ENCODE measurements at places on chromosomes 6 and 20.

DNA sequence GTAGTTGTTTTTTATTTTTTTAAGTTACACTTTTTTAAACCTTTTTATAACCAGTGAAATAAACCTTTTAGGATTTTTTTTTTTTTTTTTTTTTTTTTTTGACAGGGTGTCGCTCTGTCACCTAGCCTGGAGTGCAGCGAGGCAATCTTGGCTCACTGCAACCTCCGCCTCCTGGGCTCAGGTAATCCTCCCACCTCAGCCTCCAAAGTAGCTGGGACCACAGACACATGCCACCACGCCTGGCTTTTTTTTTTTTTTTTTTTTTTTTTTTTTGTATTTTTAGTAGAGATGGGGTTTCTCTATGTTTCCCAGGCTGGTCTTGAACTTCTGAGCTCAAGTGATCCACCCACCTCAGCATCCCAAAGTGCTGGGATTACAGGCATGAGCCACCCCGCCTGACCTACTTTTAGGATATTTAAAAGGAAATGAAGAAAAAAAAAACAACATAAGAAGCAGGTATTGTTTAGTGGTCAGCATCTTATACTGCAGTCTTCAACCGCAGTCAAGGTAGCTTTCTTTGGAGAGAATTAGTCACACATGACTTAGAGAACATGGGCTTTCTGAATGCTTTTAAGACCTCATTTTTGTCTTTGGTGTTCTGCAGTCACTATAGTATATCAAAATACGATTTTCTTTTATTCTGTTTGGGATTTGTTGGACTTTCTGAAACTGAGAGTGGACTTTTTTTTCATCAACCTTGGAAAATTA, 1.6 kb downstream of the POLR1H start:
- DNase-seq: no peak

DNA sequence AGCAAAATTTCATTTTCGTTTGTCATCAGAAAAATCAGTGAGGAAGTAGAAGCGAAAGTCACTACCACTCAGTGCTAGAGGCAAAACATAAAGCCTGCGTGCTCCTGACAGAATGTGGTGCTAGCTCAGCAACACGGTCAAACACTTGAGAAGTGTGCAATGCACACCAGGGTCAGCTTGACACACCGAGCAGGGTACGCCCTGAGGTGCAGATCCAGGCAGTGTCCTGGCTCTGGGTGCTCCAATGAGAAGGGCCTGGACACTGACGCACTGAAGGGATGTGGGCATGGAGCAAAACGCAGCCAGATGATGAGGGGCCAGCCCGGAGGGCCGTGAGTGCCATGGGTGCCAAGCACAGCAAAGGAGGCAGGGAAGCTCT, 5.9 kb downstream of the RNASET2 start:
- DNase-seq: no peak

GRCh38 chr6:36698871-36699271, 1.2 kb downstream of the RAB44 start:
- DNase-seq: no peak

DNA sequence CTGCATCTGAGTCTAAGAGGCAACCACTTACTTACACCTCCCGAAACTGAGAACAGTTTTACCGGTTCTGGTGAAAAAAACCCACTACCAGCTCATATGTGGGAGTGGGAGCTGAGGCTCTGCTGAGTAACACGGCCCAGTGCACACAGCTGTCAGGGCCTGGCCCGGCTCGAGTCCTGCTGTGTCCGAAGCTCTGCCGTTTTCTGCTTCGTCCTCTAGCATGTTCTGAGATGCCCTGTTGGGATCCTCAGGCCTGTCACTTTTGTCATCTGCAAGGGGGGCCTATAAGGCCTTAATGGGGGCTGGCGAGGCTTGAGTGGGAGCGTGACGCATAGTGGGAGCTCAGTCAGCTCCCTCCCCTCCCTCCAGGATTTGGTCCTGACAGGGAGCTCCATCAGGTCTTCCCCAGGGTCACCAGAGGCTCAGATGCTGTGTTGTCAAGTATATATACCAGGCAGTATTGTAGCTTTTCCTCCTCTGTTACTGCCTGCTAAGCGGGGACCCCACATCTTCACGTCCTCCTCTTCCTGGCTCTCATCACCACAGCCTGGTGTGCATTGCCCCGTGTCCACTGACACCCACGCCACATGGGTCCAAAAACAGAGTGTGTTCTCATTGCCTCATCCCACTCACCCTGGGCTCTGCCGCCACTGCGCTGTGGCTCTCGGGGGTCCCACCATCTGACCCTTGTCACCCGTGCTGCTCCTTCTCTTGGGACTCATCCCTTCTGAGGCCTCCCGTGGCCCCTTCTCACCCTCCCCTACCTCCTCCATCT, 45.2 kb upstream of the FANCE start:
- no peak for DNase-seq

GRCh38 chr6:47264775-47265184, 44.9 kb downstream of the TNFRSF21 start:
- DNase-seq: no peak

DNA sequence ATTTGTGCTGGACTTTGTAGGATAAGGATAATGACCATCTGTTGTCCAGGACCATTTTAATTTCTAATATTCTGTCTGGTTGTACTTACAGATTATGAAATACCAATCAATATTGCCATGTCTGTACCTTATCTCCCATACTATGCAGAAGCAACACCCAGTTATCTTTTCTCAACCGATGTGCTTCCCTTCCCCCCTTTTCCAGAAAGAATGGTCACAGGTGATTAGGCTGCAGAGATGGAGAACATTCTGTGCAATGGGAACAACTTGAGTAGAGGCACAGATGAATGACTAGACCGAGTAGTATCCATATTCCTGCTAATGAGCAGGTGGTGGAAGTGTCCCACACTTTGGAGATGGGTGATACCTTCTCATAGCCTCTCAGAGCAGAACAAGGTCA, 10.5 kb downstream of the RALY start:
- no peak for DNase-seq

GRCh38 chr6:157841211-157841840, 18.3 kb downstream of the SNX9 start:
- no peak for DNase-seq

DNA sequence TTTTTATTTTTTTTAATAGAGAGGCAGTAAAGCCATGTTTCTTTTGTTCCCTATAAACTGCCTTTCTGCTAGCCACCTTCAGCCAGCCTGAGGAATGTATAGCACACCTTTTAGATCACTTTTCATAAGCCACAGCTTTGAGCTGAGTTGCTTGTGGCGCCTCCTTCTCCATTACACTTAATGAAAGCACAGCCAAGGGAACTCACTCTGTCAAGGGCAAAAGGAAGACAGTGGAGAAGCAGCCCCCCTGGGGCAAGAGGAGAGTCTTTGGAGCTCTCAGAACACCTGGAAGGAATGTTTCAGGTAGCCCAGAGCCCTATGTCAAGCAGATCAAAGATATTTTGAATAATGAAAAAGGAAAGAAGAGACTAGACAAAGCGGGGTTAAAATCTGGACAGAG, 235.1 kb downstream of the CLIC5 start:
- no peak for DNase-seq

DNA sequence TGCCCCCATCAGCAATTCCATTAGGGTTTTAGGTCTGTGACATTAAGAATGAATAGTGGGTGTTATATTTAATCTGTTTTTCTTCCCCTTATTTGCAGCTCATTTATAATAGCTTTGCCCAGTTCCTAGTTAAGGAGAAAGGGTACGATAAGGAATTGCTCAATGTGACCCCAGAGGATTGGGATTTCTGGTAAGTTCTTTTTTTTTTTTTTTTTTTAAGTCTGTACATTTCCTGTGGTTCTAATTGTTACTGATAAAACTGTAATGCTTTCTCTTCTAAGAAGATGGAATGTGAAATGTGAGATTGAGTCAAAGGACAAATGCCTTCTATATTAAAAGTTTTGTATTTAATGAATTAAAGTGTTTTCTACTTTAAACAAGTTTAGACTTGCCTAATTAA, 5.5 kb downstream of the NT5DC1 start:
- no peak for DNase-seq

- peak; percentile 84 for DNase-seq
Measured at GRCh38 chr6:151240036-151240685, 394 bp downstream of the AKAP12 start.

- DNase-seq: no peak
Measured at GRCh38 chr6:81906709-81907204, 154.3 kb upstream of the TENT5A start.

DNA sequence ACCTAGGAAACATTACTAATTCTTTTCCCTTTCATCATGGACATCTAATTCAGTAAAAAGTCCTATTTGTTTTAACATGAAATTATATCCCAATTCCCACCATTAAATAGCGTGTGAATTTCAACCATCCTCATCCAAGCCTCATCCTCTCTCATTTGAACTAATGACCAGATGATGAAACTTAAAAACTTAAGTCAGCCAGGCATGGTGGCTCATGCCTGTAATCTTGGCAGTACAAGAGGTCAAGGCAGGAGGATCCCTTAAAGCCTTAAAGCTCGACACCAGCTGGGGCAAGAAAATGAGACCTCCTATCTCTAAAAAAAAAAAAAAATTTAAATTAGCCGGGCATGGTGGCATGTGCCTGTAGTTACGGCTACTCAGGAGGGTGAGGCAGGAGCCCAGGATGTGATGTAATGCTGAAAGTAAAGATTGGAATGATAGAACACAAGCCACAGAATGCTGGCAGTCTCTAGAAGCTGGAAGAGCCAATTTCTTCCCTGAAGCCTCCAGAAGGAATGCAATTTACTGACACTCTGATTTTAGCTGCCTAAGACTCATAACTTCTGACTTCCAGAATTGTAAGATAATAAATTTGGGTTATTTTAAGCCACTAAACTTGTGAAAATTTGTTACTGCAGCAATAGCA, 27.1 kb upstream of the HAO1 start:
- no peak for DNase-seq

- DNase-seq: no peak
Measured at GRCh38 chr6:52304983-52305390, 20.4 kb upstream of the MCM3 start.

GRCh38 chr20:59708326-59708725, 104.0 kb downstream of the PHACTR3 start:
- DNase-seq: no peak

DNA sequence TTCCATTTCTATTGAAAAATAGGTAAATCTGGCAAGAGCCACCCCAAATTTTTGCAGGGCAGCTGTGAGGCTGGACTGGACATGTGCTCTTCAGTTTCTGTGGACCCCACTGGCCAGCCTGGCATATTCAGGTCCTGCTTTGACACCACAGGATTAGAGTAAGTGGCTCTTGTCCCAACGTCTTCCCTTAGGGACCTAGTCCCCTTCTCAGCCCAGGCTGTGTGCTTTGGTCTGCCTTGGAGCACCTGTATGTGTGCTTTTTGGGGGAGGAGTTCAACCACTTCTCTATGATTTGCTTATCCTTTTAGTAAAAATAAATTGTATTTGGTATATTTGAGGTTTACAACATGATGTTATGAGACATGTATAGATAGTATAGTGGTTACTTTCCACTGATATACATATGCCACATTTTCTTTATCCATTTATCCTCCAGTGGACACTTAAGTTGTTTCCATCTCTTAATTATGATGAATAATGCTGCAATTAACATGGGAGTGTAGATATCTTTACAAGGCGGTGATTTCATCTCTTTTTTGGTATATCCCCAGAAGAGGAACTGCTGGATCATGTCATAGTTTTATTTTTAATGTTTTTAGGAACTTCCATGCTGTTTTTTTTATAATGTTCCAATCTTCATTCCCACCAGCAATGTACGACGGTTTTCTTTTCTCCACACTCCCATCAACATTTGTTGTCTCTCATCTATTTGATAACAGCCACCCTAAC, 167.8 kb upstream of the UST start:
- no peak for DNase-seq

DNA sequence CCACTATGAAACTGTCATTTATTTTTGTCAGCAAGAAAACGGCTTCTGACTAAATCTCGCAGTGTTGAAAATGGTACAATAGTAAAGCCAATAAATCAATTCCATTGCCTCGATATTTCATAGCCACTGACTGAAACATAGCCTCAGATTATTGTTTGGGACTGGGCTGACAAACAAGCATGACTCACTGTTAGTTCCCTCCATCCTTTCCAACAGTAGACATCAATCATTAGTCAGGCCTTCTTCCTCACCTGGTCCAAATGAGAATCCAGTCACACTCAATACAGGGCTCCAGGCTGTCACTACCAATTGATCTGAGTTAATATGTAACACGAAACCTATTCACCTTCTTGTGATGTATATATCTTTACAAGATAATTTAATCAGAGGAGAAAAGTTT, 66.1 kb downstream of the ADGRB3 start:
- DNase-seq: no peak

DNA sequence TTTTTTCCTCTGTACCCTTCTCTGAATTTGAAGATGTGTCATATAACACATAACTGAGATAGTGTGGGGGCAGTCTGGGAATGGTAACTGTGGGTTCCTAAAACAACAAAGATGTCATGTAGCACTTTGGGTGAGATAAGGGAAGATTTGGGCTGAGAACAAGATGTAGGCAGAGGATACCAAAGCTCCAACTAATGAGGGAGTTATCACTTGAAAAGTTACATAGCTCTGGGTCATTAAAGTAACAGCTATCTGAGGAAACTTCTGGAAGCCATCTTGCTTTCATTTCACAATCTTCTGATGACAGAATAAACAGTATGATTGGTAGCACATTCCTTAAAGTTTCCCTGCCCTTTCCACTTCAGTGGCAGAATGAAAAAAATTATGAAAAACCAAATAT, 255.4 kb downstream of the TBX18 start:
- no peak for DNase-seq

- DNase-seq: no peak
Measured at GRCh38 chr6:131948692-131949619, 2.2 kb downstream of the CCN2 start.

DNA sequence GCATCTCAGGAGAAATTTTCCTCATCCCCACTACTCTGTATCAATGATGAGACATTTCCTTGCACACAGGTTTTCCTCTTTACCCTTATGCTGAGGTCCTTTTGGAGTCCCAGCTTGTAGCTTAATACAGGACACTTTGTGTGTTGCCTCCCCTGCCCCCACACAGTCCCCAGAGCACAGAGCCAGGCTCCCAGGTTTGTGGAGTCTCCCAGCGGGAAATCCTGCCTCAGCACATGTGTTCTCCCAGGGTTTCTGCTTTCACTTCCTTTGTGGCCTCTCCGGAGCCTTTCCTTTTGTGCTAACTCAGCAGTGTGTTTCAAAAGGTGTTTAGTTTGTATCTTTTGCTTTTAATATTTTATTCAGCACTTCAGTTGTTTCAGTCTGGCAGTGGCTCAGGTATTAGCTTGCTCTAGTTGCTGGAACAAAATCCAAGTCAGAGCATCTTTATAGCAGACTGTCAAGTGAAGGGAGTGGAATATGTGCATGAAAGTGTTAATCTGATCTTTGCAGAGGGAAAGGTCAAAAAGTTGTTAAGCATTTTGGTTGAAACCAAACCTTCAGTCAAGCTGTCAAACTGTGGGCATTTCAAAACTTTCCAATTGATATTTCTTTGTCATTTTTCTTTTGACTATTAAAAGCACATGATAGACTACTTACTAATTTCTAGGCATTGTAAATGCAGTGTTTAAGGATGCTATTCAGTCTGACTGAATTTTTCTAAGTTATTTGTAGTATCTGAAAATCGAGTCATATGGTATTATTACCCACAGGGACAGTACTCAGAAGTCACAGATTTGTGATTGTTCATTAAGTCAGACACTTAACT, 8.6 kb downstream of the SNX9 start:
- DNase-seq: no peak

- no peak for DNase-seq
Measured at GRCh38 chr6:15606347-15606746, 56.5 kb downstream of the DTNBP1 start.

Measured in D721Med (cell line).